ENCODE measurements at places on chromosomes 7 and 10. TPM values are rescaled to one million over a fixed set of nuclear protein-coding genes. Genes with fewer than 3 reads are reported as not detected.

Gene CUTC
- total RNA-seq, result 19.7 TPM

DNA sequence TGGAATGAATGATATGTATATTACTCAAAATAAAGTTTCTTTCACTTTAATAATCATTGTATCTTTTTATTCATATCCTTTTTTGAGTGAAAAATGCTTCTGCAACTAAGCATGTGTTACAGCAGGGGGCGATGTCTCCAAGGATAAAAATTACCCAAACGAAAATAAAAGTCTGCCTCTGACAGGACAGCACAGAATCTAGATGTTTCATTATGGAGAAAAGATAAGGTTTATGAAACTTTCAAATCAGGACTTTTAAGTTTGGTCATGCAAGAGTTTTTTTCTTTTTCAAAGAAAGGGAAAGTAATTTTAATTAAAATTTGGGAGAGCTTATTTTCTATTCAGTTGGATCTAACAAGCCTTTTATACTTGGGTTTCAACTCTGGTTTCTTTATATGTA lies 48.4 kb downstream of the TES start:
- peak; percentile 27 for DNase-seq

- DNase-seq, result no peak
Observed at GRCh38 chr7:110337646-110338045, 753.3 kb upstream of the LRRN3 start.

DNA sequence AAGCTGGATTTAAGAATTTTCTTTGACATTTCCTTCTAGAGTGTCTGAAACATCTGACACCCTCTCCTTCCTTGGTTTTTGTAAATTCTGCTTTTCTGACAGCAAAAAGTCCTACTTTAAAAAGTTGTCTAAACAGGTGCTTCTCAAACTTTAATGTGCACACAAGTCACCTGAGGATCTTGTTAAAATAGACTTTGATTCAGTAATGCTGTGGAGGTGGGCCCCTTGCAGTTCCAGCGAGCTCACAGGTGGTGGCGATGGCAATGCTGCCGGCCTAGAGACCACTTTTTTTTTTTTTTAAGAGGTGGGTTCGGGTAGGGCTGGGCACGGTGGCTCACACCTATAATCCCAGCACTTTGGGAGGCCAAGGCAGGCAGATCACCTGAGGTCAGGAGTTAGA lies 77.1 kb downstream of the ABCC2 start:
- no peak for DNase-seq

GRCh38 chr10:52678611-52679010 lies 94.0 kb downstream of the MBL2 start:
- no peak for DNase-seq

DNA sequence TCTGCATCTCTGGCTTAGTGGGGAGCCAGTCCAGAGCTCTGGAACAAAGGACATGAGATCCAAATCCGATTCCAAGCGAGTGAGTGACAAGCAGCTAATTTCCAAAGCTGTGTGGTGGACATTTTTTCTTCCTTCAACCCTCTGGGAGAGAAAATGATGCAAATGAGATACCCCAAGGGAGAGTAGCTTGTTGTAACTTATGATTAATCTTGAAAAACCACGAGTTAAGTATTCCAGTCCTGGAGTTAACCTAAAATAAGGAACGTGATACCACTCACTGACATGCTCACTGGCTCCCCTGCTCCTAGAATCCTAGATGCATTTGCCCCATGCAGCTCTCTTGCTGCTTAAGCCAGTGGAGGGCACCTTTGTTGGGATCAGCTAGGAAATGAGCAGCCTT lies 116.0 kb upstream of the HABP2 start:
- no peak for DNase-seq

- DNase-seq, result no peak
Observed at GRCh38 chr7:22563032-22563501, 63.1 kb upstream of the STEAP1B start.

GRCh38 chr10:49076319-49076718 lies 39.0 kb downstream of the VSTM4 start:
- DNase-seq, result no peak

Gene CHN2
- 39.2 TPM for total RNA-seq

DNA sequence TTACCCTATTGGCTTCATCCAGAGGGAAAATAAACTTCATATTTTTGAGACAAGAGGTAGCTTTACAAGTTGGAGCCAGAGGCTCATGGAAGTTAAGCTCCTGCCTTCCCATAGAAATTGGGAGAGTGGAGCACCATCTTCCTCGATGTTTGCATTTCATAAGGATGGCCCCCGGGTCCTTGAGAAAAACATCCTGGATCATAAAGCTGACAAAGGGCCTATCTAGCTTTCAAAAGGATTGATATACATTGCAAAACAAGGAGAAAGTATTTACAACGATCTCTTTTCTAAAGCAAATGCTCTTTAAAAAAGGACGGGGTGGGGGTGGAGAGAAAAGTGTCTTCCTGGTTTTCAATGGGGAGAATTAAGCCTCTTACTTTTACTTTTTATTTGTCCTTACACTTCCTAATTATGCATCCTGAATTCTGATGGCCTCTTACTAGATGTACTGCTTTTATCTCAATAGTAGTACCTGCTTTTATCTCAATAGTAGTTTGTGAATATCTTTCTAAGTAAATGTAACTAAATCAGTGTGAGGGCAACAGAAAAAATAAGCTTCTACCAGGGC lies 65.6 kb downstream of the PTPRZ1 start:
- DNase-seq, result no peak

- DNase-seq, result no peak
Observed at GRCh38 chr10:852386-852785, 79.1 kb downstream of the LARP4B start.

DNA sequence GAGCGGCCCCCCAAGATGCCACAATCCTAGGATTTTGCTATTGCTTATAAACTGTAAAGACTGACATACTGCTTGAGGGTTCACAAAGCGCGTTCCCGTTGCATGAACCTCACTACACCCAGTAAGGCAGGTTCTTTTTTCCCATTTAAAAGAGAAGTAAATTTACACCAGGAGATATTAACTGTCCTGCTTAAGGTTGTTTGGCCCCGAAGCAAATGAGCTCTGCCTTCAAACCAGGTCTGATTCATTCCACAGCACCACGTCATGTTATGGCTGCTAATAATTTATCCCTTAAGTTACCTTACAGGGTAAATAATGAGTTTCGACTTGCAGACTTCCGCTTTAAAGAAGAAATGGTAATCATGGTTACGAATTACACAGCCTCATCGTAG lies 559 bp upstream of the FKBP14 start:
- no peak for DNase-seq

DNA sequence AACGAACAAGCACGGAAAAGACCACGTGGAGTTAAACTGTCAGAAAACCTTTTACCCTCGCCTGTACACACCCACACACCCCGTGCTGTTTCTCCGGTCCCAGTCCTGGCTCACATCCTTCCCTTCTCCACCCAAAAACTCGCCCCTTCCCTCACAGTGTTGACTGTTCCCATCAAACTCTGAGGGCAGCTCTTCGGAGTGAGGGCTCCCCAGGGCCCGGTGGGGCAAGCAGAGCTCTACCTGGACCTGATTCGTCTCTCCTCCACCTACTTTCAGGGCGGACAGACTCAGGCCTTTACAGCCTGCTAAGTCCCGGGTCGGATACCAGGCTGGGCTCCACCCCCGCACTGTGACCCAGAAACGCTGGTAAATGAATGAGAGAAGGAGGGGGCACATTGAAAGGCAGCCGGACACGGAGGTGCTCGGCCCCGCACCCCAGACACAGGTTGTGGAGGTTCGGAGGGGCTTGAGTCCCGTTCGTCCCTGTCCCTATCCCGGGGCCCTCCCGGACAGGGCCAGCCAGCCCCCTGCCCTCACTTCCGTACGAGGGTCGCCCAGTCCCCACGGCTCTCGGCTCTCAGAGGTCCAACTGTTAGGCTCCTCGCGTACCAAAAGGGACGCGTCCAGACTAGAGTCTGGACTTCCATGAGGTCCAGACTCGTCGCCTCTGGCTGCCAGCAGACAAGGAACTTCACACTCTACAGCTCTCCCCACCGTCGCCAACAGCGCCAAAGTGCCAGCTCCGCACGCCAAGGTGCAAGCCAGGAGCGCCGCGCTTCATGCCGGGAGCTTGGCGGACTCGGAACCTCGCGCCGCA lies 31.7 kb upstream of the ASL start:
- peak; percentile 63 for DNase-seq

Gene GNAT3
- total RNA-seq, result not detected

GRCh38 chr7:101402081-101402779 lies 39.6 kb downstream of the COL26A1 start:
- DNase-seq, result peak; percentile 67

Gene CYP2C8
- 1.6 TPM for total RNA-seq

DNA sequence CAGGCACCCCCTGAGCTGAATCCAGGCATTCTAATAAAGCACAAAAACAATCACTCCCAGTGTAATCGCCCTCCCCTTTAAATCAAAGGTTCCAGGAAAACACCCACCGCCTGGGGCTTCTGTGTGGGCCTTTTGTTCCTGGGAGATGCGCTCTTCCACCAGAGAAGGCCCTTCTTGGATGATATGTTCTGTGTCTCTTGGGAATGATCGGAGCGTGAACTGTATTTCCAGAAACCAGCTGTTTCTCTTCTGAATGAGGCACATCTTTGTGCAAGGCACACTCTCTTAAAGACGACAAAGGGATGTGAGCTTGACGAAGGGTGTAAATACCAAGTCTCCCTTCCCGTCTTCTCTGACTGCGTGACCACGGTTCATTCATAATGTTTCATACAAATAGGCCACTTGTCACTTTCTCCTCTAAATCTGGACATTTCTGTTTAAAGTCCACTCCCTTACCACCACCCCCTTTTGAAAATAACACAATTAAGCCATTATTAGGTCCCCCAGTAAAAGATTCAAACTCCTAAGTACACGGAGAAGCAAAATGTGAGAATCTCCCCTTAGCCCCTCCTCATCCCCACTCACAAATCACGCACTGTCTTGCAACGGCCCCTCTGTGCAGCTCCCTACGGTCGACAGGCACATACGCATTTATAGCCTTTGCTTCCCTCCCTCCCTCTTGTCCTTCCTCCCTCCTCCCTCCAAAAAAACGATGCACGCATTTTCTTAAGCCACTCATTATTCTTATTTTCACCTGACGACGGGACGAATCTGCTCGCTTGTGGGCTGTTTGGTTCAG lies 45.6 kb upstream of the ENO4 start:
- no peak for DNase-seq

GRCh38 chr10:88389456-88389855 lies 193.7 kb downstream of the RNLS start:
- peak; percentile 26 for DNase-seq

Gene ABCB1
- 5.9 TPM for total RNA-seq

DNA sequence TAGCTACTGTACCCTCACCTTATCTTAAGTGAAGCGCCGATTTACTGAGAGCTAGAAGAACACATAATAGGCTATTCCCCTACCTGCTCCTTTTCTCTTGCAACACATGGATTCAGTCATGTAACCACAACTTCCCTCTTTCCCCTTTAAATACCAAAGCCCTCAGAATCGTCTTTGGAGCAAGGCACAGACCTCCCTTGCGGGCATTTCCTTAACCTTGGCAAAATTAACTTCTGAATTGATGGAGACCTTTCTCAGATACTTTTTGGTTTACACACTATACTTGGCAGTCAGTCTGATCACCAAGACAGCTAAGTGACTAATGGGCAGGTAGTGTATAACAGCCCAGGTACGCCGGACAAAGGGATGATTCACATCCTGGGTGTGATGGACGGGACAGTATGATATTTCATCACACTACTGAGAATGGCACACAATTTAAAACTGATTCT lies 72.7 kb upstream of the SEC61G start:
- no peak for DNase-seq

GRCh38 chr7:132109769-132110168 lies 466.5 kb downstream of the PLXNA4 start:
- no peak for DNase-seq

Gene DIP2C
- 12.7 TPM for total RNA-seq

DNA sequence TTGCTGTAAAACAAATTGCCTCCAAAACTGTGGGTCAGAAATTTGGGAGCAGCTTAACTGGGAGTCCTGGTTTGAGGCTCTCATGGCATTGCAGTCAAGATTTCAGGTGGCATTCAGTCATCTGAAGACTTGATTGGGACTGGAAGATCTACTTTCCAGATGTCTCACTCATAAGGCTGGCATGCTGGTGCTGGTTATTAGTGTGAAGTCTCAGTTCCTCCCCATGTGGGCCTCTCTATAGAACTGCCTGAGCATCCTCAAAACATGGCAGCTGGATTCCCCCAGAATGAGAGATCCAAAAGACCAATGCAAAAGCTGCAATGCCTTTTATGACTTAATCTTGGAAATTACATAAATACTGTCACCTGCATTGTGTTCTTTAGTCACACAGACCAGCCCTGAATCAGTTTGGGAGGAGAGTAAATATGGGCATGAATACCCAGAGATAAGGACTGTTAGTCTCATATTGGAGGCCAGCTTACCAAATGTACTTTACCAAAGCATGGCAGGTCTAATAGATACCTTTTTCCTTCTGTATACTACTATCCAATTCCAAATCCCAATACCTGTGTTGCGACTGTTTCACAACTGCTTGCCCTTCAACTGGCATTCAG lies 6.5 kb upstream of the HERPUD2 start:
- DNase-seq, result no peak

Gene ZNHIT1
- 141 TPM for total RNA-seq

Gene SPDYE8
- not detected for total RNA-seq

GRCh38 chr10:126090911-126091728 lies 194.8 kb downstream of the FANK1 start:
- DNase-seq, result no peak

Gene GJD4
- not detected for total RNA-seq
